Left cardiac atrium (tissue), 4 donors: ENCODE measurements at places on chromosomes 6 and 20. TPM values are rescaled to one million over a fixed set of nuclear protein-coding genes. Genes with fewer than 3 reads are reported as not detected.

DNA sequence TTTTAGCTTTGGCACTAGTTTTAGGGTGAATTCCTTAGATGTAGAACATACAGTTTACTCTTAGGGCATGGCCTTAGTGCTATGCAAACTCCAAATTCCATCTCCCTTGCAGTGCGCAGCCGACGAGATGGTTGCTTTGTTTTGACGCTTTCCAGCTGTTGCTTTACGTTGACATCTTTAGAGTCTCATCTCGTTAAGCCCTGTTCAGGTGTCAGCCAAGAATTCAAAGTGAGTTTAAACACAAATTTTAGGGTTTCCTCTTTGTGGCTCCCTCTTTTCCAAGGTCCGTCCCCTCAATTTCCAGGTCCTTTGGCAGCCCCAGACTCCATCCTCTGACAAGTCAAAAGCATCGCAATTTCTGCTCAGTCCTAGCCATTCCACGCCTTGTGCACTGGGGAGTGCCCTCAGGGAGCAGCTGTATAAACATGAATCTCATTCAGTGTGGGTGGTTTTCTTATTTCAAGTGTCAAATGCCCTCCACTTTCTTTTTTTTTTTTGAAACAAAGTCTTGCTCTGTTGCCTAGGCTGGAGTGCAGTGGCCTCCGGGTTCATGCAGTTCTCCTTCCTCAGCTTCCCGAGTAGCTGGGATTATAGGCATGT is 14.1 kb upstream of the MAK start:
- no peak for DNase-seq

- DNase-seq, result no peak
Observed at GRCh38 chr20:43415661-43416430, 41.9 kb upstream of the SRSF6 start.

- DNase-seq, result no peak
Observed at GRCh38 chr6:136701045-136701444, 91.2 kb downstream of the MAP3K5 start.

GRCh38 chr20:4445784-4446183 is 275.9 kb upstream of the PRND start:
- no peak for DNase-seq

The CSTF1 gene
- total RNA-seq, result 20.9 TPM

The ADGRB3 gene
- total RNA-seq, result 1.7 TPM

The DZANK1 gene
- 1.1 TPM for total RNA-seq

The UNC93A gene
- not detected for total RNA-seq

DNA sequence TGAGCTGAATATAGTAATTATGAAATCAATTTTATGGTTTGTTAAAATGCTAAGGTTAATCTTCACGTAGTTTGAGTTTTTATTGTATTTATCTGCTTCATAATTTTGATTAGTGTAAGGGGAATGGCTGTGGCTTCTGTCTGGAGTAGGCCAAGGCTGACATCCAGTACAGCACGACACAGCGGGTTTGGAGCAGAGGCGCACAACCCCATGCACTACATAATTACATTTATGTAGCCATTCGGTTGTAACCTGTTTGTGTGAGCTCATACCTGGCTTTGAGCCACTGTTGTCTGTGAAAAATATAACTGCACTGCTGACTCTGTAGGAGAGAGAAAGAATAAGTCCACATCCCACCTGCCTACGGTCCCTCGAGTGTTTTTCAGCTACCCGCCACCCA is 615.5 kb downstream of the EYS start:
- DNase-seq, result no peak

- DNase-seq, result peak; percentile 49
Observed at GRCh38 chr6:149079911-149080491, 237.5 kb upstream of the TAB2 start.

The ANGPT4 gene
- 0.27 TPM for total RNA-seq

DNA sequence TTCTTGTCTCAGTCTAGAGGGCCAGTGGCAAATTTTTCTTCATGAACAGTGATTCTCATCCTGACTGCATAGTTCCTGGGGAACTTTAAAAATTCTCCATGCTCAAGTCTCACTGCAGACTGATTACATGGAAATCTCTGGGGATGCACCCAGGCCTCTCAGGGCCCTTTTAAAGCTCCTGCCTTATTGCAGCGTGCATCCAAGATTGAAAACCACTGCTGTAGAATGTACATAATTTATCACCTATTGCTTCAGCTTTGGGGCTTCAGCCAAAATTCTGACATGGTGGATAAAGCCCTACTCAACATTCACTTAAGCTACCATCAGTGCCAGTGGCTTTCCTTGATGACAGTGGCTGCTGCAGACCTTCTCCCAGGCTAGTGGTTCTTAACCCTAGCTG is 143.8 kb downstream of the BTBD3 start:
- DNase-seq, result no peak

The TMEM244 gene
- total RNA-seq, result not detected

GRCh38 chr6:56507517-56507916 is 135.2 kb downstream of the DST start:
- peak; percentile 42 for DNase-seq

DNA sequence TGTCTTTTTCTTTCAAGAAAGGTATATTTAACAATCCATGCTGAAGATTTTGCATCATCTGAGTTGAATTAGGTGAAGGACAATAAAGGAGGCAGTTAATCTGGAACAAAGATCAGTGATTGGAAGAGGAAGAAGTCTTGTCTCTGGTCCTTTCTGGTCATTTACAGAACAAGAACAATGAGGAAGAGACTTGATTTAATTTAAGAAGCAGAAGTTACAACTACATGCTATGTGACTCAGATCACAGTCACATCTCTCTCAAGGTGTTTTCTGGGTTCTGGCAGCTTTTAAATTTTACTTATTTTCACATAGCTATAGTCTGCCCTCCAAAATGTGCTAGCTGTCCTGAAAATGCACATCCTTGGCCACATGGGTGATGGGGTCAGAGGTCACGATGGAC is 53.5 kb upstream of the DEK start:
- DNase-seq, result no peak

DNA sequence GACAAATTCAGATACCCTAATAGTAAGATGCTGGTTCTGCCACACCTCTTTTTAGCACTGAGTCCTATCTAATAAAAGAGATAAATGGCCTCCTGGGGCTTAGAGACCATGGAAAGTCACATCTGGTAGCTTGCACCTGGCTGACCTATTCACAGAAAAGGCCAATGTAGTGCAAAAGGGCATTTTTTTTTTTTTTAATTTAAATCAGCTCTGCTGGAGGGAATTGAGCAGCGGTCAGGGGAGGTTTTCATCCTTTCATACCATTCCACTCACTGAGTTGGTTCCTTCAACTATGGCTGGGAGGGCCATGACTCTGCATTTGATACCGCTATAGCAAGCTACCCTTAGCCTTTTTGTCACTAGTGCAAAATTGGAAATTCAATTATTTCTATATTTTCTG is 20.1 kb upstream of the HS3ST5 start:
- DNase-seq, result no peak

GRCh38 chr6:6825193-6825784 is 236.8 kb downstream of the LY86 start:
- DNase-seq, result no peak

GRCh38 chr6:24919056-24919892 is 16.5 kb downstream of the RIPOR2 start:
- DNase-seq, result no peak

GRCh38 chr20:40953856-40954255 is 74.8 kb upstream of the TOP1 start:
- no peak for DNase-seq

The TSHZ2 gene
- 12.0 TPM for total RNA-seq

GRCh38 chr20:34680586-34681175 is 3.8 kb upstream of the PIGU start:
- DNase-seq, result no peak

DNA sequence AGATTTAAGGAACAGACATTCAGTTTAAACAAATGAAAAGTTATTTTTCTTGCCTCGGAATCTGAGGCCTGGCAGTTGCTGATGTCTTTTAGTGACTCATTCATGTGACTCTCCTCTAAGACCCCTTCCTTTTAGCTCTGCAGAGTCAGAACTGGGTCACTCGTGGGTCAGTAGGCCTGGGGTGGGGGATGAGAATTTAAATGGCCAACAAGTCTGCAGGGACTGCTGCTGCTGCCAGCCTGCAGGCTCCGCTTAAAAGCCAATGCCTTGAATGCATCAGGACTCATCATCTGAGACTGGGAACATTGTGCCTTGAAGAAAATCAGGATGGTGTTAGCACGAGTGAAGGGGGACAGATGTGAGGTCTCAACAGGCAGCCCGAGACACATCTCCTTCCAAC is 404.3 kb downstream of the CDH26 start:
- DNase-seq, result no peak

DNA sequence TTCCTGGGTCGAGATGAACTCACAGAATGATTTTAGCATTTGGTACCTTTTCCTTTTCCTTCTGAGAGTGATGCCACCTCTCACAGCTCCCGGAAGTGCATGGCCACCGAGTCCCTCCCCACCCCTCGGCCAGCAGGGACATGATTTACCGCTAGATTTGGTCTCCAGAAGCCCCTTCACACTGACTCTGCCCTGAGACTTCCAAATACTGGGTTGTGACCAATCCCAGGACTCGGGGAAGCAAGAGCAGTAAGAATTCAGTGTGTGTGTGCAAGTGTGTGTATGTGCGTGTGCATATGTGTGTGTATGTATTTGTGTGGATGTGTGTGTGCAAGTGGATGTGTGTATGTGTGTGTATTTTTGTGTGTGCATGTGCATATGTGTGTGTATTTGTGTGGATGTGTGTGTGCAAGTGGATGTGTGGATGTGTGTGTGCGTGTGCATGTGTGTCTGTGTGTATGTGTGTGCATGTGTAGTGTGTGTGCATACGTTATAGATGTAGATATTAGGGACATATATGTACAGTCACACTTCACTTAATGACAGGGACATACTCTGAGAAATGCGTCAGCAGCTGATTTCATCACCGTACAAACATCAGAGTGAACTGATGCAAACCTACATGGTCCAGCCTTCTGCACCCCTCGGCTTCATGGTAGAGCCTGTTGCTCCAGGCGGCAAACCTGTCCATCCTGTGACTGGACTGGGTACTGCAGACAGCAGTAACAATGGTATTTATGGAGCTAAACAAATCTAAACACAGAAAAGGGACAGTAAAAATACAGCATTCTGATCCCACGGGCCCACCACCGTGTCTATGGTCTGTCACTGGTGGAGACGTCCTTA is 374.5 kb downstream of the TAF4 start:
- no peak for DNase-seq
